ENCODE measurements at places on chromosomes 5 and 9.

DNA sequence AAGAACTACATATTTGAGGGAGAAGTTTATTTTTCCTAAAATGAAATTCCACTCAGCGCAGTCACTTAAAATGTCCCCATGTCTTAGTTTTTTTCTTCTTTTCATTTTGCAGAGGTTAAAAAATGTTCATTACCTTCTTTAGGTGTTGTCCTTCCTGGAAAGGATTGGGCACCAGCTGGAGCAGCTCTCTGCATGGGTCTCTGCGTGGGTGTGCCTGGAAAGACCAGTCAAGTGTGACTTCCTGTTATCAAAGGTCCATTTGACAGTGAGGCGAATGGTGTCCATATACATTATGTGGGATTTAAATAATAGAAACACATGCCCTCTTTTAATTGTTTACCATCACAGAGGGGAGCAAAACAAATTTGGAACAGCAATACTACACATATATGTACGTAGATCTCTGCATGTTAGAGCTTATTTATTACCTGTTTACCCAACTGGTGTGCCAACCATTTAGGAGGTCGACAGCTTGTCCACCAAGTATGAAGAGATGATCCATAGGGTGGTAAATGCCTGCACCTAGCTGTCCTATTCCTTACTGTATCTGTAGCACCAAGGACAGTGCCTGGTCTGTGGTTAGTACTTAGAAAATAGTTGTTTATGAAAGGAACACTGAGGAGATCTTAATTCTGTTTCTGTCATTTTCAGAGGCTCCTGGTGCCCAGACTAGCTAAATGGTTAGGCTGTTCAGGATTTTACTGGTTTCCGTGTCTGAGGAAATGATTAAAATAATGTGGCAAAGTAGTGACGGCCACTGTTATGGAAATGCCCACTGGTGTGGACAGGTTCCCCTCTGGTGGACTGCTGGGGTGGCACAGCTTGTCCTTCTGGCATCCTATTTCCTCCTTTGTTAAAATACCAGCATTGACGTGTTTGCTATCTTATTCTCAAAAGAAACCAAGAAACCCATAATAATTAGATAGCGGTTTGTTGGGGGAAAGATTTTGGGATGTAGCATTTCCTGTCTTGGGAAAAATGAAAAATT is 200.4 kb downstream of the MAST4 start:
- DNase-seq = no peak

- no peak for DNase-seq
Observed at GRCh38 chr9:126872516-126872915, 12.1 kb downstream of the ZBTB34 start.

GRCh38 chr9:108910914-108911313 is 23.0 kb downstream of the ELP1 start:
- no peak for DNase-seq

GRCh38 chr5:30661730-30662129 is 531.8 kb upstream of the CDH6 start:
- DNase-seq = no peak

DNA sequence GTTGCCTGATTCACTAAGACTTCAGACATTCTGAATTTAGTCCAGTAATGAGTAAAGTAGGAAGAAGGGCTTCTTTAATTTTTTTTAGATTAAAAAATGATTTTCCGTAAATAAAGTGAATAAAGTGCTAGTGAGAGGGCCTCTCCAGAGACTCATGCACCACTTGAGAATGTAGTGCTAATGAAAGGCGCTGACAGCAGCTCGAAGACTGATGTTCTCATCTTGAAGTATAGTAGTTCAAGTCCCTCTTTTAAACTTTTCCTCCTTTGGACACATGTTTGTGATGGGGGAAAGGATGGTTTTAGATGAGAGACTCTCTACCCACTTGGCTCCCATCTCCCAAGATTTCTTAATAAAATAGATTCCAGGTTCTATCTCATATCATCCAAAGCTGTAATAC is 48.5 kb downstream of the G3BP1 start:
- DNase-seq = no peak

DNA sequence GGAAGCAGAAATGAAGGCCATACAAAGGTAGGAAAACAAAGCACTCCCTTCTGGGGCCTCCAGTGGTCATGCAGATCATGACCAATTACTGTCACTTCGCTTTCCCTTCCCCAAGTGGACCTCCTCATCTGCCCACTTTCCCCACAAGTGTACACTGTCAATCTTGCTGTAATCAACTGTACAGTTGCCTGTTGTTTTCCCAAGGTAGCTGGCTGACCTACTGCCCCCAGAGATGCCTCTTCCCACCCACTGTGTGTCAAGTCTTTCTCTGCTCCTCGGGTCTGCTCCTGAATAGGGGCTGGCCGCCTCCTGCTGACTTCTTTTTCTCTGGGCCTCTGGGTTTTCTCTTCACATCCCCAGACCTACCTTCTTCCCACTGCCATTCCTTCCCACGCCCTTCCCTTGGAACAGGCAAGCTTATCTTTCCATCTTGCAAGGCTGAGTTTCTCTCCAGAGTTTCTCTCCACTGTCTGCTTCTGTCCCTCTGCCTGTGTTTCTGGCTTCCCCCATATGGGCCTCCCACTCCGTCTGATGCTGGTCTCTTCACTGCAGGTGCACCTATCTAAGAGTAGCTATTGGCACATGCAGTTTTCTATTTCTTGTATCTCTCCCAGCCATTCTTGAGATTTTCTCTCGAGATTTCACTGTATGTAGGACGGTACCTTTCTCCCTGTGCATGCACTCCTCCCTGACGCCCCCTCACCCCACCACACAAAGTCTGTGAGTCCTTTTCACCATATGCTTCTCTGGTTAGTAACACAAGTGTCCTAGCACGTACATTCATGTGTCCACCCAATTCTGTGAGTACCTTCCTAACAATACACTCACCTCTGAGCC is 2.4 kb downstream of the ELL2 start:
- no peak for DNase-seq

DNA sequence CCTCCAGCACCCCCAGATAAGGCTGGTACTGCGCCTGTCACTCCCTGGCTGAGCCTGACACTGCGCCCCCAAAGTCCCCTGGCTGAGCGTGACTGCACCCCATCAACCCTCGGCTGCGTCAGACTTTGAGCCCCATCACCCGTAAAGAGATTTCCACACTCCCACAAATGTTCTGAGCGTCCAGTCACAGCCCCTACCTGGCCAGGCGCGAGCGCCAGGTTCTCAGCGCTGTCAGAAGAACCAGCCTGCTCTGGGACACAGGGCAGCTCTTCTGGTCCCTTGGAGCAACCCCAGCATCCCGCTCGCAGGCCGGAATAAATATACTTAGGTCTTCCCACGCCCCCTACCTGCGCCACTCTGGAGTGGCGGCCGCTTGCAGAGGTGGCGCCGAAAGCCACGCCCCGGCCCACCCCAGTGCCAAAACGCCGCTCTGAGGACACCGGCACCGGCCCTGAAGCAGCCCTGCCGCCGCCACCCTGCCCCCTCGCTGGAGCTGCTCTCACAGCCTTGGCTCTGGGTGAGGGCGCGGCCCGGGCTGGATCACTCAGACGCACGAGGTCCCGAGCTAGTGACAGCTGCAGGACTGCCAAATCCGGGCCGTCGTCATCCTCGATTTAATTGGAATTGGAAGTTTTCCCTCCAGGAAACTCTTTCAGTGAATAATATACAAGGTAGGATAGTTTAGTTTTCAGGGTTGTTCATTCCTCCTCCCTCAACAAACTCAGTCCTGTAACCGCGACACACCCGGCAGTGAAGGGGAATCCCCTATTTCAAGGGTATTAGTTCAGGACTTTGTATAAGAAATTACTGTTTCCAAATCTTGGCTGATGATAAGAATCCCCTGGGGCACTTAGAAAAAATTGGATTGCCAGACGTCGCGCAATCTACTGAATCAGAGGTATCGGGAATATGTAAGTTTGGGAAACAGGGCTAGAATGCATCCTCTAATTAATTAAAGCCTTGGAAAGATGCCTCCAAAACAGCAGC is 1.2 kb upstream of the CEMIP2 start:
- DNase-seq = peak; percentile 85

DNA sequence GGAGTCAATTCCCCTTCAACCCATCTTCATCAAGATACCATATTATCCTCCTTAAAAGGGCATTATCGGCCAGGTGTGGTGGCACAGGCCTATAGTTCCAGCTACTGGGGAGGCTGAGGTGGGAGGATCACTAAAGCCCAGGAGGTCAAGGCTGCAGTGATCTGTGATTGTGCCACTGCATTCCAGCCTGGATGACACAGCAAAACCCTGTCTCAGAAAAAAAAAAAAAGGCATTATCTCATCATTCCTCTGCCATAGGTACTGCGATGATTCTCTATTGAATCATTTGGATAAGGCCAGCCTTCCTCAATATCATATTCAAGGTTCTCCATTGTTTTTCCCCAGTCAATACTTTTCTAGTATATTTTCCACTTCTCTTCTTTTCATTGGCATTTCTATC is 39.2 kb upstream of the RAB3C start:
- DNase-seq = no peak

- DNase-seq = no peak
Observed at GRCh38 chr9:116569111-116569510, 118.0 kb upstream of the TRIM32 start.

DNA sequence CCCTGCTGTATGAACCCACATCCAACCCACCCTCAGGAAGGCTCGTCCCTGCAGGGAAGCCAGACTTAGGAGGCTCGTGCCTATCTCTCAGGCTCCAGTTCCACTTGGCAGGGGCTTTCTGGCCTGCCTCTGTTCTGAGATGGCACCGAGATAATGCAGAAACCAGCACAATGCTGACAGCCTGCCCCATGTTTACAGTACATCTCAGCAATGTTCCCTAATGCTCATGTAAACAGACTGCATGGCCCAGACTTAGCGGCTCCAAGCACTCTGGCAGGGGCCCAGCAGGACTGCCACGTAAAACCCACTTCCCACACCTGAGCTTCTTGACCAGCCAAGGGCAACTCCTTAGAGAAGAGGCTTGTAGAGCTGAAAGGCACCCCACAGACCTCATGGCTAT is 499.5 kb upstream of the BRINP1 start:
- no peak for DNase-seq

DNA sequence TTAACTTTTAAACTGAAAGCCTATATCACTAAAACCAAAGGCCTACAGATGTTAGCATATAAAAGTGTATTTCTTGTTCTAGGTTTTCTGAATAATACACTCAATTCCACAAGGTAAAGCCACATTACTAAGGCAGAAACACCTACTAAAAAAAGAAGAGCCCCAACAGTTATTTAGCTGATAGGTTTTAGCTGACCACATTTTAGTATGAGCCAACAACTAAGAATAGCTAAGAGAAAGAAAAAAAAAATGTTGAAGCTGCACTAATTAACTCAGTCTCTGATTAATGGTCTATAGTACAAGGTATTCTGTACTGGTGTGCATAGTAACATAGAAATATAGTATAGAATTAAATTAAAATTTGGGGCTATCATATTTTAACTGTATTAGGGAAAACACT is 23.5 kb downstream of the ZFR start:
- DNase-seq = peak; percentile 65

GRCh38 chr5:72485430-72485974 is 21.7 kb downstream of the ZNF366 start:
- no peak for DNase-seq

- DNase-seq = no peak
Observed at GRCh38 chr9:124295159-124295794, 37.5 kb downstream of the NEK6 start.

- peak; percentile 6 for DNase-seq
Observed at GRCh38 chr9:27548055-27548741, 18.6 kb upstream of the MOB3B start.

DNA sequence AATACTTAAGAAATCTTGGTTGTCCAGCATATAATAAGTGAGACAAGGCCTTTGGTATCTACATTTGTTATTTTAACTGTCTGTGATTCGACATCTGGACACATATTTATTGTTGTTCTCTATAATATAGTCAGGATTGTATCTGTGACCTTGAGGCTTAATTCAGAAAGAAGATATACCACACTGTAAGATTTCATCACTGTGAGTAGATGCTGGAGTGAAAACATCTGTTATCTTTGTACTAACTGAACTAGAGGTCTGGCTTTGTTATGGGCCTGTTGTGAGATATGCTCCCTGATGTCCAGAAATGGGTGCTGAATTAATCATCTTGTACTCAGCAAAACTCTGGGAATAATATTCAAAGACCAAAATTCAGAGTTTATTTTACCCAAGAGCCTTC is 148.5 kb downstream of the ISOC1 start:
- DNase-seq = no peak

DNA sequence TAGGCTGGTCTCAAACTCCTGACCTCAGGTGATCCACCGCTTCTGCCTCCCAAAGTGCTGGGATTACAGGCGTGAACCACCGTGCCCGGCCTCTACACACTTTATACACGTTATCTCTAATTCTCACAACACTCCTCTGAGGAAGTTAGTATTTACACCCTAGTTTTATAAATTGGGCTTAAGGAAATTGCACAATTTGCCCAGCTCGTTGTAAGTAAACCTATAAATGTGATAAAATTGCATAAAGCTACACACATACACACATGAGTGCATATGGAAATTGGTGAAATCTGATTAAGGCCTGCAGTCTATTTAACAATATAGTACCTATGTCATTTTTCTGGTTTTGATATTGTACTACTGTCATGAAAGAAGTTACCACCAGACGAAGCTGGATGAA is 4.4 kb upstream of the SLC4A9 start:
- DNase-seq = no peak

- no peak for DNase-seq
Observed at GRCh38 chr9:107316795-107317661, 33.9 kb downstream of the RAD23B start.

- no peak for DNase-seq
Observed at GRCh38 chr5:149641000-149641576, 59.8 kb downstream of the ARHGEF37 start.

DNA sequence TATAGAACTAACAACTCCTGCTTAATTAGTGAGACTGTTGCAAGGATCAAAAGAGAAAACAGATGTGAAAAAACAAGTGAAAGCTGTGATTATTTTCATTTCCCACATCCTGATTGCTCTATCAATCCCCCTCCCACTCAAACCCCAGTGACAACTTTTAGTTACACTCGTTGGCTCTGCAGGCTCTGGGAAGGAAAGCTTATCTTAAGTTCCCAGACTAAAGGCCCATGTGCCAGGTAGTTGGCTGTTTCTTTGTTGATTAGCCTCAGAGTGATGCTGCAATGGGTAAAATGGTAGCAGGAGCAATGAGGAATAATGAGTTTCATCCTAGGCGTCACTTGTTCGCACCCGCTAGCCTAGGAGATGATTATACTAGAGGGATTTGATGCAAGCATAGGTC is 133.3 kb upstream of the IFNE start:
- DNase-seq = no peak

DNA sequence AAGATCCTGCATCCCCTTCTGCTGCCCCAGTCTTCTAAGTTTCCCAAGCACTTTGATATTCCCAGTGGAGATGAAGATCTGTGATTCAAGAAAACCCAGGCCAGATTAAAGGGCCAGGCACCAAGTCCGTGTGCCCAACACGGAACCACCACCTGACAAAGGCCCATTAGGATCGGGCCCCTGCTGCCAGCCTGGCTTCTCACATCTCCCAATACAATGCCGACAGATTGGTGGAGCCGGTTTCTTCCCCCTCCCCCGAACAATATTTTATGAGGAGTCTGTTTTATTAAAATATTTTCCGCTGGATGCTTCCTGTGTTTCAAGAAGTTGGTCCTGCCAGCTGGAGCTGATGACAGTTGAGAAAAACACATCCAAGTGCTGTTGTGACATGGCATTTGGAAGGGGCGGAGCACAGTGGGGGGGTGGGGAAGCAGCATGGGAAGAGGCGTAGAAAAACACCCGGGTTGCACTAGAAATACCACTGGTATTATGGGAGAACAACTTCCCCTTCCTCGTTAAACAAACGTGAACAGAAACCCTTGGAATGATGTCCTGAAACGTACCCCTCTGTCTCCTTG is 45.0 kb downstream of the CRB2 start:
- no peak for DNase-seq

Data from MM.1S (cell line).